Right renal cortex interstitium (tissue), 3 donors: ENCODE measurements at places on chromosomes 6 and 20.

DNA sequence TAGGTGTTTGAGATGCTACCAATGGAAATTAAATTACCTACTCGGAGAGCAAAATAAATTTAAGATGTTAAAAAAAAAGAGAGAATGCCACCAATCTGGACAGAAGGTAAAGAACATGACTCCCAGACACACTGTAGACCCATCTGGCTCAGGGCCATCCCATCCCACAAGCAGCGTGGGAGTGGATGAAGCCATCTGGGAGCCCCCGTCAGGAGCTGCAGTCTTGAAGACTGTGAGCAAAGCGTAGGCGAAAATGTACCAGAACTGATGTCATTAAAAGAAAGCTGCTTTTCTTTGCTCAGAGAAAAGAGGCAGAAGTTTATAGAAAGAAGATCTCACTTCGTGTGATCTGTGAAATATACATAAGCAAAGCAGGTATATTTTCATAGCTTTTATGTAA lies 815.7 kb downstream of the QKI start:
- no peak for DNase-seq

DNA sequence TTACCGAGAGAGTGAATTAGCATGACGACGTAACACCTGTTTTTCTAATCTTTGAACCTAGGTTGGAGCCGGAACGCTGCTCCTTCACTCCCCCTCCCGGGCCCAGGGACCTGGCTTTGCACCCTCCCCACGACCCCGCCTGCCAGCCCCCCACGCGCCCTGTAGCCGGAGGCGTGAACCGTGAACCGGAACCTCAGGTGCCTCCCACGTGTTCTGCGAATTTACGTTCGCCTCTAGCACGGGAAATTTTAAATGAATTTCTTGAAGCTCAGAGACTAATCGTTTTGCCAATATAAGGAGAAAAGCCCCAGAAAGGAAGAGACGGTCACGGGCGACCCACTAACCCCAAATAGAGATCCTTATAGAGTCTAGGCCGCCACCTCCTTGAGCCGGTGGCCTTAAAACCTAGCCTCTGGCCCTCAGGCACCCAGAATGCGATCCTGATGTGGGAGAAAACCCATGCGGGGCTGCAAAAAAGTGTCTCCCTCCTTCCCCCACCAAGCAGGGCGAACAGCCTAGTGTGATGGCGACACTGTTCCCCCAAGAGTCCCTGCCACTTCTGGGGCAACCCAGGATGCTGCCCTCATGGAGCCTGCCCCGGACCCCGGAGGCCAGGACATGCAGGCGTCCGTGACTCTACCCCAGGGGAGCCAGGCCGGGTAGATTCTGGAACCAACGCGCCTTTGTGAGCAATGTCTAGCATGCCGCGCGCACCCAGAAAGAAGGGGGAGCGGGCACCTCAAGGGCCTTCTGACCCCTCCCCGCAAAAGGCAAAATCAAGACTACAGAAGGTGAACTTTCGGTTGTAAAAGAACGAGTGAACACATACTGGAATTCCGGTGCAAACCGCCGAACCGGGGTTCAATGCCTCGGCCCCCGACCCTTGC lies 2.7 kb upstream of the SIM1 start:
- no peak for DNase-seq

- no peak for DNase-seq
Measured at GRCh38 chr6:162156146-162156545, 571.4 kb downstream of the PRKN start.

DNA sequence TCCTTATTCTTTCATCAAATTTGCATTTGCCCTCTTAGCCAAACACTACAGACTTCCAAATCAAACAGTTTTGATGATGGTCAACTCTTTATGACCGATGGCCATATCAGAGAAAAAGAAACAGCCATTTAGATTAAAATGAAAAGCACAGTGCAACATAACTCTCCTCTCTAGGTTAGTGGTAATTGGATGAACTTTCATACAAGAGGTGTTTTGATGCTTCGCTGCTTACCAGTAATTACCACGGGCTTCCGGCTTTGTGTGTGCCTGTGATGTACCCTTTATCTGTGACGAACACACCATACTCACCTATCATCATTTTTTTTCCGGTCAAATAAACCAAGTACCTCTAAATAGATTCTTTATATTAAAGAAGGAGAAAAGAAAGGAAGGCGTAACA lies 181.8 kb downstream of the FOXA2 start:
- DNase-seq = no peak

DNA sequence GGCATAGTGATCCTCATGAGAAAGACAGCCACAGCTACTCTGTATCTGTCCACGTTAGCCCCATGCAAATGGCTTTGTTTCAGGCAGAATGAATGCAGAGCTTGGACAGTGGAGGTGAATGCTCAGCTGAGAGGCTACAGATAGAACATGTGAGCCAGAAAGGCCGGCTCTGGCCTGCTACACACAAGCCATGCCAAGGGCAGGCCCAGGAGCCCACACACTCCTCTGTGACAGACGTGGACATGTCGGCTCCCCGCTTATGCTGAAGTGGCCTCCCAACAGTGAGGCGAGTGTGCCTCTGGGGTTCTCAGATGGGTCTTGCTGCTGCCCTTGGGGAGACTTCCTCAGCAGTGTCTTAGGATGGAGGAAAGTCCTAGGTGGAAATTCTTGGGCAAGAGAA lies 159.6 kb downstream of the SYNDIG1 start:
- no peak for DNase-seq

DNA sequence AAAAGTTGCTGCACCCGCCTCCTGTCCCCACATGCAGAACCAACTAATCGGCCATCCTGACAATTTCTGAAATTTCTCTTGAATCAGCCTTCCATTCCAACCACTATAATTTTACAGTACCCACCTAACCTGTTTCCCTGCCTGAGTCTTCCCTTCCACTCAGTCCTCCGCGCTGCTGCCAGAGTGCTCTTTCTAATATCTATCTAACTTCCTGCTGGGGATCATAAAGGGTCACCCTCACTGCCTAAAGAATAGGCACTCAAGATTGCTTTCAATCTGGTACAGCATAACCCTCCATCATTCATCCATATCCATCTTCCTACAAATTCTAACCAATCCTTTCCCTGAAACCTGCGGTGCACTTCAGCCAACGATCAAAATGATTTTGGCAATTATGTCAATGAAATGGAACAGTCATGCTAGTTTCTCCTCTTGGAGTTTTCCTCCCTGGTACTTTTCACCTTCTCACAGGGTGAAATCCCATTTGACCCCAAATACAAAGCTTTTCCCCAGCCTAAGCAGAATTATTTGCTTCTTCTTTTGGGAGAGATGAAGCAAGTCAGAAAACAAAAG lies 117.5 kb upstream of the BEND6 start:
- DNase-seq = no peak

GRCh38 chr20:43988451-43988850 lies 73.8 kb downstream of the TOX2 start:
- no peak for DNase-seq

DNA sequence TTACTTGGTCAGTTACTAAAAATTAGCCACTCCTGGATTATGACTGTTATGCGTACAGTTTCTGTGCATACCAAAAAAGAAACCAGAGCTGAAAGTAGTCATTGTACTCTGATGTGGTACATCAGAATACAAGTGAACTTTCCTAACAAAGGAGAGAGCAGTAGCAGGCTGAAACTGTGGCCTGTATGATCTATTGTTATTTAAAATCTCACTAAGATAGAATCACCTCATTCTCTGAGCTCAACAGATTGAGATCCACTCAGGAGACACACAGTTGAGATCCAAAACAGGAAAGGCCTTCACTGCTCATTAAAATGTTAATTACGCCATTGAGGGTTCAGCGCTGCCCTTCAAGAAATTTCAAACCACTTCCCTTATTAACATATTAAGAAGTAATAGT lies 576.4 kb downstream of the LMBRD1 start:
- no peak for DNase-seq

- no peak for DNase-seq
Measured at GRCh38 chr6:136396908-136397307, 107.3 kb upstream of the BCLAF1 start.

- no peak for DNase-seq
Measured at GRCh38 chr6:10276660-10277287, 138.1 kb downstream of the TFAP2A start.

DNA sequence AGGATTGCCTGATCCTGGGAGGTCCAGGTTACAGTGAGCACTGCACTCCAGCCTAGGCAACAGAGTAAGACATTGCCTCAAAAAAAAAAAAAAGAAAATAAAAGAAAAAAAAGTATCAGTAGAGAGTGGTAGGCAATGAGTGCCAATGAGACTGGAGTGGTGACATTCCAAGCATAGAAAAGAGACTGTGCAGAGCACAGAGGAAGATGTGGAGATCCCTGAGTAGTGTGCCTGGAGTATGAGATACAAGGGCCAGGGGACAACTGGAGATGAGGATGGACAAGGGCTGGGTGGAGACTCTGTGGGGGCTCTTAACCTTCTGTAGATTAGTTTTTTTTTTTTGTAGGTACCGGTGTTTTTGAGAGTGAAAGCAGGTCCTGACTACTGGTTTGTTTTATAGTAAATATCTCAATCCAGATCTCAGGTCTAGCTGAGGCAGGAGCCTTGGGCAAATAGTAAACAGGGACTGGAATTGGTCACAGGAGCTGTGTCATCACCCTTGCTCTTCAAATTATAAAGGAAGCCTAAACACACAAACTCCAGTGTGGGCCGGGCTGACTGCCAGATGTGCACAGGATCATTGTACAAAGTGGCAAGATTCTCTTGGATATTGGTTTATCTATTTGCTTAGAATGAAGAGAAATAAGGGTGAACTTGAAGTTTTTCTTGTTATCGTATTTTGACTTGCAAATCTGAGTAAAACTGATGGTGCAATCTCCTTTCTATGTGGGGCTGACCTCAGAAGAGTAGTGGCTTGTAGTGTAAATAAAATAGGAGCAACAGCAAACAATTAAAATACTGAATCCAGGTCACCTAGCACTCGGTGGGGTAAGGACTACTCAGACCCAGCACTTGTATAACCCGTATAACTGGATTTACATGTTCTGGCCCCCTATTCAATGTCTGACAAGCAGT lies 144.9 kb downstream of the SOX4 start:
- no peak for DNase-seq

DNA sequence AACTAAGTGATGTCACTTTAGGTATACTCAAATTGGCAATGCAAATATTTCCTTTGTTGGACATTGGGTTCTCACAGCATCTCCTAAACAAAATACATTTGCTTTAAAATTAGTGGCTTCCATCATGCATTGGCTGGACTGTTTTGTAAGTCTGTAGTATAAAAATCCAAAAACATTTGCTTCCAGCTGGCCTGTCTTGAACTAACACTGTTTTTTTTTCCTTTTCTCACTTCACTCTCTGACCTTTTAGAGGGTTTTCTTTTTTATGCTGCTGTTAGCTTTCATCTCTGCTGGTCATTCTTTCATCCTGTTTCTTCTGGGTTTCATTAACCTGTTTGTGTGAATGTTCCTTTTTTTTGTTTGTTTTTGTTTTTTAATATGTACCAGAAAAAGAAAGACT lies 121.7 kb upstream of the MLIP start:
- DNase-seq = no peak

- no peak for DNase-seq
Measured at GRCh38 chr20:61724376-61724775, 341.3 kb downstream of the TAF4 start.

DNA sequence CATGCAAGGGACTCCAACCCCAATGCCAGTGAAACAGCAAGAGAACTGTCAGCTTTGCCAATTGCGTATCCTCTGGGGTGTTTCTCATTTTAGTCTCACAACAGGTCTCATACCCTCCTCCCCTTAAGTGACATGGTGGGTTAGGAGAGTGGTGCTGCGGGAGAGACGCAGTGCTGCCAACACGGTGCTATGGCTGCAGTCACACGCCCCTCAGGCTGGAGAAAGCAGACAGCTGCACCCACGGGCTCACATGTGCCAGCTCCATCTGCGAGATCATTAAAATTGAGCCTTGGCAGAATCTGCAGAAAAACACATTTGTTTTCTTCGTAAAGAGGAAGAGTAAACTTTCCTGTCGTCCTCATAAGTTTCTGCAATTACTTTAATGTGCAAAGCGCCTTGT lies 114.7 kb downstream of the ANKRD60 start:
- DNase-seq = no peak

- no peak for DNase-seq
Measured at GRCh38 chr6:105363100-105363754, 39.7 kb downstream of the PREP start.
